Fibroblast of lung (primary cell): ENCODE measurements at places on chromosomes 2 and 18. TPM values are rescaled to one million over a fixed set of nuclear protein-coding genes. Genes with fewer than 3 reads are reported as not detected.

Gene FAM161A
- total RNA-seq, result 2.6 and 3.1 TPM in 2 replicates

DNA sequence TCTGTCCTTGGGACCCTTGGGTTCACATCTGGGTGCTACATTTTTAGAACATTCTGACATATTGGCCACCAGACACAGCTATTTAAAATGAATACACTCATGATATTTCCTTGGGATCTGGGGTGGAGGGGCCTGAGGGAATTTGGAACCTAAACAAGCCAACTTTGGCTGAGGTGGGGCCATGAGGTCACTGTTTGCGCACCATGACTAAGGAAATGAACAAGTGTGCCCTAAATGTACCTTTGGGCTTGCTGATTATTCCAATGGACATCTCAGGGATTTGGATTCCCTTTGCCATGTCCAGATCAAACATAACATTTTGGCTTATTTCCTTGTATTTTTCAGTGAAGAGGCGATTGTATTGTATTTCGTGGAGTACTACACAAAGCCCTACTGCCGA, 80.5 kb upstream of the SEC11C start:
- no peak overlapping the region for H3K27ac ChIP-seq
- no peaks in the 10 kb centered on the region for H3K36me3 ChIP-seq
- H3K27me3 ChIP-seq, result no peaks in the 10 kb centered on the region
- DNase-seq, result no peak
- H3K4me3 ChIP-seq, result no peak overlapping the region
- no peaks in the 10 kb centered on the region for H3K4me1 ChIP-seq

DNA sequence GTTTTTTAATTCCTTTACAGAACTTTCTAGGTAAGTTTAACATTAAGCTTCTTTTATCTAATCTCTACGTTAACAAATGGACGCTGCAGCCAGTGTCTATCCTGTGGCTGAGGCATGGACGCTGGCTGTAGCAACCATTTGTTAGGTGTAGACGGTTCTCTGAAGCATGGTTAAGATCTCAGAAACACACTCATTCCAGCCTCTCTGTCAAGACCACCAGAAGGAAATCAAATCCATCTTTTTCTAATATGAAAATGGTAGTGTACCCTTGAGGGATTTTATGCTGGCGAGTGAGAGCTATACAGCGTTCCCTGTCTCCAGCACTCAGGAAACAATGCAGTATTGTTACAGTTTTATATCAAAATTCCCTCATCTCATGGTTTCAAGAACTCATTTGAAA, 78.0 kb downstream of the DTNB start:
- H3K4me3 ChIP-seq, result no peak overlapping the region
- H3K4me1 ChIP-seq, result no peaks in the 10 kb centered on the region
- no peak overlapping the region for H3K27ac ChIP-seq

- no peak overlapping the region for H3K4me3 ChIP-seq
- no peak for DNase-seq
Observed at GRCh38 chr2:1690056-1690775, 54.1 kb downstream of the PXDN start.

- no peaks in the 10 kb centered on the region for H3K4me1 ChIP-seq
- no peak overlapping the region for H3K4me3 ChIP-seq
Observed at GRCh38 chr2:6080932-6081753, 389.0 kb downstream of the SOX11 start.

- peak; percentile 8 for DNase-seq
- no peak overlapping the region for H3K4me3 ChIP-seq
- no peaks in the 10 kb centered on the region for H3K4me1 ChIP-seq
- no peaks in the 10 kb centered on the region for H3K36me3 ChIP-seq
- no peaks in the 10 kb centered on the region for H3K27me3 ChIP-seq
Observed at GRCh38 chr18:69936191-69936558, 11.5 kb downstream of the CD226 start.

- no peak overlapping the region for H3K4me3 ChIP-seq
- H3K27me3 ChIP-seq, result no peaks in the 10 kb centered on the region
- no peak overlapping the region for H3K27ac ChIP-seq
- no peaks in the 10 kb centered on the region for H3K4me1 ChIP-seq
- H3K36me3 ChIP-seq, result no peaks in the 10 kb centered on the region
Observed at GRCh38 chr2:34012715-34013302, 413.7 kb upstream of the FAM98A start.

DNA sequence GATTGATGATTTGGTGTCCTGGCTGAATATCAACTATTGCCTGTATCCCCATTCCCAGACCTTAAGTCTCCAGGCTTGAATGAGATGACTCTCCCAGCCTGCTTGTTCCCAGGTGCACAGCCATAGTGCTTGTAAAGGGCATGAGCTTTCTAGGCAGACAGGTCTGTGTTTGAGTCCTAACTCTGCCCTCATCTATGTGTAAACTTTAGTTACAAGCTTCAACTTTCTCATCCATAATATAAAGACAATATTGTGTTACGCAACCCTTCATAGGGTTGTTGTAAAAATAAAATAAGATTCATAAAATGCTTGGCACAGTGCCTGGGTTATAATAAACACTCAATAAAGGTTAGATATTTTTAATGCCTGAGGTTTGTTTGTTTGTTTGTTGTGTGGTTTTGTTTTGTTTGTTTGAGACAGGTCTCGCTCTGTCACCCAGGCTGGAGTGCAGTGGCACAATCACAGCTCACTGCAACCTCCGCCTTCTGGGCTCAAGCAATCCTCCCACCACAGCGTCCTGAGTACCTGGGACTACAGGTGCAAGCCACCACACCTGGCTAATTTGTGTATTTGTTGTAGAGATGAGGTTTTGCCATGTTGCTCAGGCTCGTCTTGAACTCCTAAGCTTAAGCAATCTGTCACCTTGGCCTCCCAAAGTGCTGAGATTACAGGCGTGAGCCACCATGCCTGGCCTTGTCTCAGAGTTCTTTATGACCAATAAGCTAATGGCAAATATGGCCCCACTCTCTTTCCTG, 89.4 kb upstream of the MAPRE2 start:
- DNase-seq, result no peak
- H3K4me1 ChIP-seq, result no peaks in the 10 kb centered on the region
- H3K27me3 ChIP-seq, result no peaks in the 10 kb centered on the region
- no peak overlapping the region for H3K4me3 ChIP-seq
- no peaks in the 10 kb centered on the region for H3K36me3 ChIP-seq

- no peaks in the 10 kb centered on the region for H3K27me3 ChIP-seq
- no peaks in the 10 kb centered on the region for H3K36me3 ChIP-seq
- DNase-seq, result no peak
- no peak overlapping the region for H3K27ac ChIP-seq
- no peak overlapping the region for H3K4me3 ChIP-seq
- no peaks in the 10 kb centered on the region for H3K4me1 ChIP-seq
Observed at GRCh38 chr2:197668296-197668695, 7.1 kb downstream of the RFTN2 start.
